Activated naive CD4-positive, alpha-beta T cell treated with anti-CD3 and anti-CD28 coated beads, Interleukin-2, amount 50 U/mL, for 72 hours (primary cell): ENCODE measurements at places on chromosomes 12 and 14.
A peak's percentile ranks its signal among the peaks of the same experiment; 100 is the strongest.

- DNase-seq, result no peak
Observed at GRCh38 chr14:101398011-101398410, 163.3 kb upstream of the DIO3 start.

- DNase-seq, result peak; percentile 21
Observed at GRCh38 chr12:98456576-98457573, 58.5 kb upstream of the TMPO start.

DNA sequence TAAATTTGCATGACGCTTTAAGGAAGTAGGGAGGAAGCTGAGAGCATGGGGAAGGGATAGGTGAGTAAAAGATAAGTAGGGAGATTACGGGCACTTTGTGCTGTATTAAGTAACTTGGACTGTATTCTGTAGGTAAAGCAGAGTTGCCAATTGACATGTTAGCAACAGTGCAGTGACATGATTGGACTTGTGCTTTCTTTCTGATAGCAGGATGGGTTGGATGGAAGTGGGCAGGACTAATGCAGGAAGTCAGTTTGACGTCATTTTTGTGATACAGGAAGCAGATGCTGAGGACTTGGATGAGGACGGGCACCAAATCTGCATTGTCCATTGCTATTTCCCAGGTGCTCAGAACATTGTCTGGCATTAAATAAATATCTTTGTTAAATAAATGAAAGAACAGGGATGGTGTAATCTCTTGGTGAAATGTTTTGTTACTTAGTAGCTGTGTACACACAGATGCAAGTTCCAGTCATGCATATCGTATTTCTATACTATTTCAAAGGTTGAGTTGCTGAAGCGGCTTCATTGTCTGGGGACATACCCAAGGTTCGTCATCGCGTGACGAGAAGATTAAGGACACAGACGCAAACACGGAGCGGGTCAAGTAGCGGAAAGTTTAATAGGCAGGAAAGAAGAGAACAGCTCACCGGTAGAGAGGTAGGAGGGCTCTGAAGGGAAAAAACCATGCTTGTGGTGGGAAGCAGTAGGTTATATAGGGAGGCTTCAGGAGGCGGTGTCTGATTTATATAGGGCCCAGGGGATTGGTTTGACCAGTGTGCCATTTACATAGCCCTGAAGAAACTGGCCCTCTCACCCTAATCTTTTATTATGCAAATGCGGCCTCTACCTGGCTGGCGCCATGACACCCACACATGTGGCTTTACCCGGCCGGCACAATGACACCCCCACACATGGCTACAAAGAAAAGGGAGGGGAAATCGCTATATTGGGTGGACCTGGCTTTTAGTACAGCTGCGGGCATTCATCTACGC is 30.7 kb downstream of the GUCY2C start:
- no peak for DNase-seq

DNA sequence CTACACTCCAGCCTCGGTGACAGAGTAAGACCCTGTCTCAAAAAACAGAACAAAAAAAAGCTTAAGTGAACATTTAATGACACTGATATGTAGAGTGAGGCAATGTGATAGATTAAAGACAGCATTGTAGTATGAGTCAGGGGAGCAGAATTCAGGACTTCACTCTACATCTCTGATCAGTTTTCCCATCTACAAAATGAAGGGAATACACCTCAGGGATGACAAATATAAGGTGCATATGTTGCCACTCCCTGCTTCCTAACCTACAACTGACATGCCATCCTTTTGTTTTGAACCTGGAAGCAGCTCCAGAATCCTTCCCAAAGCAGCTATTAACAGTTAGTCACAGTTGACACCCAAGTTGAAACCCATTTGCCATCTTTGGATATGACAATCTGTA is 30.9 kb upstream of the STRN3 start:
- DNase-seq, result no peak

DNA sequence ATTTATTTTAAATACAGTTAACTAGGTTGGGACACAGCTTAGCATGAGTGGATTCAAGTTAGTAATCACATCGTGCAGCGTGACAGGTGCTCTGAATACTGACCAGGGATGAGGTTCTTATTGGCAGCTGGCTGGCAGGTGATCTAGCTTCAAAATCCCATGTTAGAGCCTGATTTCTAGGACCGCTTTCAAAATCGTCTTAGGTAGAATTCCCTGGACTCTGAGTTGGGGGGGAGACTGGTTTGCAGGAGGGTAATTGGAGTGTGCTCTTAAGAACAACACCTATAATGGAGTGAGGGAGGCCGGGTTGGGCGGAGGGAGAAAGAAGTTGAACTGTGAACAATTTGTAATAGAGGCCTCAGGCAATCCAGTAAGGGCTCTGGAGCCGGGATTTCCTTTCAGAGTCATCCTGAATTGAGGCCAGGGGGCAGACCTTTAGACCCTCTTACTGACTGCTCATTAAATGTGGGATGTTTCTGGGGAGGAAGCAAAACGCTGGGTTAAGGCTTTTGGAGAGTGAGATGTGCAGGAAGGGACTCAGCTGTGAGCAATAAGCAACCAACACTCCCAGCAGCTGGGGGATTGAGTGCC is 874 bp upstream of the YARS2 start:
- DNase-seq, result no peak

DNA sequence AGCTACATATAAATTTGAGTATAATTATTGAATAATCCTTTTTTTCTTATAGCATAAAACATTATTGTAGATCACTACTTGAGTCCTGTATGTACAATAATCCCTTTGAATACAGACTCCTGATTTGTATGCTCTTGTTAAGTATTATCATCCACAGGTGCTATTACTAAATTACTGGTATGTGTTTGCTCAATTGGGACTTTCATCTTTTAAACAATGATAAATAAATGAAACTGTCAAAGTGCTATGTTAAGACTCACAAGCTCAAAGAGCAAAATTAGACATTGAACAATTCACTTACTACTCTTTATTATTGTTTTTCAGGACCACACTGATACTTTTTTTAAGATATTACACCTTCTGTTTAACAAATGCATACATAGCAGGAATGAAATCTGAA is 17.8 kb downstream of the MIA2 start:
- no peak for DNase-seq

GRCh38 chr14:64715628-64716412 is 11.6 kb downstream of the PLEKHG3 start:
- no peak for DNase-seq

DNA sequence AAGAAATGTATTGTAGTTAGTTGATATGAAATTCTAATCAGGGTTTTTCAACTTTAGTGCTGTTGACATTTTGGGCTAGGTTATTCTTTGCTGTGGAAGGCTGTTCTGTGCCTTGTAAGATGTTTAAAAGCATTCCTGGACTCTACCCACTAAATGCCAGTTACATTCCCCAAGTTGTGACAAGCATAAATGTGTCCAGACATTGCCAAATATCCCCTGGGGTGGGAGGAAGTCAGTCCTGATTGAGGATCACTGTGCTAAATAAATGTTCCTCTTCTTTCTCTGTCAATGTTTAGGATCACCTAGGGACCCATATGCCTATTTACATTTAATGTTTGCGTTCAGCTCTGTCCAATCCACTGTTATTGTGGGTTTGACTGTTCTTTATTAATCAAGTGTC is 268.3 kb downstream of the TMTC2 start:
- no peak for DNase-seq

- DNase-seq, result no peak
Observed at GRCh38 chr14:100662879-100663760, 63.6 kb upstream of the DLK1 start.
